Stimulated activated CD8-positive, alpha-beta memory T cell treated with anti-CD3 and anti-CD28 coated beads, Interleukin-4, amount 100 ng/mL, for 1 hour (primary cell): ENCODE measurements at places on chromosomes 16 and 17.

DNA sequence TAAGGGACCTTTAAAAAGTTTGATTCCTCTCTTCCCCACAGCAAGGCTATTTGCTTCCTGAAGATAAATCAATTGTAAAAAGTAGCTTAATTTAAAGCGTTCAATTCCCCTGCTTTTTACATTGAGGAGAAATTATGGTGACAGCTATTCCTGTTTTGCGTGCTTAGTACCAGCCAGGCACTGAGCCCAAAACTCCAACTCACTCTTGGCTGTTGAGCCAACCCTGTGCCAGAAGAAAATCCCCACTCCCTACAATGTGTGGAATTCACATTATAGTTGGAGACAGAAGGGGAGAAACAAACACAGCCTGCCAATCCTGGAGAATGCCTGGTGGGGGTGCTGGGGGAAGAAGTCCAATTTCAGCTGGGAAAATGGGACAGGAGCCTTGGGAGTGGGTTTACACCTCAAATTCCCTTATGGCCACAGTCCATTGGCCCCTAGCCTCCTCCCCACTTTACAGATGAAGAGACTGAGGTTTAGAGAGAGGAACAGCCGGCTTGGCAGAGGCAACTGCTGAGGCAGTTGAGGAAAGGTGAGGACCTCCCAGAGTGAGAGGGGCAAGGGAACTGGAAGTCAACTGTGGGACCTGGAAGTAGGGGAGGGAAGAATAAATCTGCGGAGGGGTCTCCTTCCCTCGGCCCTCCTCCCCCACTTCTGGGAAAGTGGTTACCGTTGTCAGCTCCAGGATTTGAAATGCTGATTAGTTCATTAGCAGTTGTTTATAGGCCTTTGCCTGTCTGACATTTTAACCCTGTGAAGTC lies 26.1 kb downstream of the CDH1 start:
- no peak for DNase-seq

DNA sequence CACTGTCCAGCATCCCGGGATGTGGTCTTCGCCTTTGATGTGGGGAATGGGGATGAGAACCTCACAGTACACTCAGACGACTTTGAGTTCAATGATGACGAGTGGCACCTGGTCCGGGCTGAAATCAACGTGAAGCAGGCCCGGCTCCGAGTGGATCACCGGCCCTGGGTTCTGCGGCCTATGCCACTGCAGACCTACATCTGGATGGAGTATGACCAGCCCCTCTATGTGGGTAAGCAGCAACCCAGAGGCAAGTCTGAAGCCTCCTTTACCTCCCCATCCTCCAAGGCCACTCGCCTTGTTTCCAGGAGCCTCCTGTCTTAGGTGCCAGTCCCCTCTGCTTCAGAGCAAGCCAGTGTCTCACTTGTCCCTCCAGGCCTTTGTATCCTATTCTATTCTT lies 10.2 kb downstream of the CNTNAP1 start:
- no peak for DNase-seq

DNA sequence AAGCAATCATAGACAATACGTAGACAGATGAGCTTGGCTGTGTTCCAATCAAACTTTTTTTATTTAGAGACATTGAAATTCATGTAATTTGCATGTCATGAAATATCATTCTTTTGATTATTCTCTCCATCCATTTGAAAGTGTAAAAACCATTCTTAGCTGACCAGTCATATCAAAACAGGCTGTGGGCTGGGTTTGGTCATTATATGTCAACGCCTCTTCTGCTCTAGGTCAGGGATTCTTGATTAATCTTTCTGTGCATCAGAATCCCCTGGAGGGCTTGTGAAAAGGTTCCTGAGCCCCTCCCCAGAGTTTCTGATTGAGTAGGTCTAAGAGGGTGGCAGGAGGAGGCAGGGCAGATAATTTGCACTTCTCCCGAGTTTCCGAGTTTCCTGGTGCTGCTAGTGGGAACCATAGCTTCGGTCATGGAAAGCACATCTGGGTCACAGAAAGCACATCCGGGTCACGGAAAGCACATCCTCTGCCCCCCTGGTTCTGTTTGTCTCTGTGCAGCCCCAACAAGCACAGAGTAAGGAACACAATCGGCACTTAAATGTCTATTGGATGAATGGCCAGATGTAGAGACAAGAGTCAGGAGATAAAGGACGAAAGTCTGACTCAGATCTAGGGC lies 16.4 kb downstream of the PIMREG start:
- no peak for DNase-seq

GRCh38 chr17:44218344-44219107 lies 949 bp downstream of the UBTF start:
- no peak for DNase-seq

DNA sequence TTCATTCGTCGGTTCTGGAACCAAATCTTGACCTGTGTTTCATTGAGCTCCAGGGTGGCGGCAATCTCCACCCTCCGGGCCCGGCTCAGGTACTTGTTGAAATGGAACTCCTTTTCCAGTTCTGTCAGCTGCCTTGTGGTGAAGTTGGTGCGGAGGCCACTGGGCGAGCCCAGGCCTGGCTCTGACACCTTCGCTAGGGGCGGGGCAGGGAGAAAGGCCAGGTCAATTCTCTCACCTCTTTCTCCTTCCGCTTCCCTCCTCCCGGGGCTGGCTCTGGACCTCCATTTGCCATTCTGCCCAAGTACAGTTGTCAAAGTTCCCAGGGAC lies 1.2 kb downstream of the HOXB1 start:
- no peak for DNase-seq

GRCh38 chr16:79986352-79986751 lies 385.8 kb upstream of the MAF start:
- no peak for DNase-seq

GRCh38 chr17:15967706-15968399 lies 22.9 kb downstream of the ADORA2B start:
- no peak for DNase-seq

DNA sequence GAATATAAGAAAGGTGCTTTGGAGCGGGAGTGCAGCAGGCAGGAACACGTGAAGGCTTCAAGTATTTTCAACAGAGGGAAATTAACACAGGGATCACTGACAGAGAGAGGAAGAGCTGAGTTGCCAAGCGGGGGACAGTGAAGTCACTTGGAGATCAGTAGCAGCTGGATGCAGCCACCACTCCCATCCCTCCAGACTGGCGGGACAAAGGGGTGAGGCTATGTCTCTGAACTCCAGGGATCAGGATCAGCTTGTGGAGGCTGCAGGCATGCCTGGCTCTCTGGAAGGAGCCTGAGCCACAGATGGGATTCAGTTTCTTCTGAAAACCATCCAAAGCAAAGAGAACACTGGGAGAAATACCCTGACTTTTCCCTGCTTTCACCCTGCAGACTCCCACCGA lies 113.7 kb upstream of the IRX3 start:
- no peak for DNase-seq

DNA sequence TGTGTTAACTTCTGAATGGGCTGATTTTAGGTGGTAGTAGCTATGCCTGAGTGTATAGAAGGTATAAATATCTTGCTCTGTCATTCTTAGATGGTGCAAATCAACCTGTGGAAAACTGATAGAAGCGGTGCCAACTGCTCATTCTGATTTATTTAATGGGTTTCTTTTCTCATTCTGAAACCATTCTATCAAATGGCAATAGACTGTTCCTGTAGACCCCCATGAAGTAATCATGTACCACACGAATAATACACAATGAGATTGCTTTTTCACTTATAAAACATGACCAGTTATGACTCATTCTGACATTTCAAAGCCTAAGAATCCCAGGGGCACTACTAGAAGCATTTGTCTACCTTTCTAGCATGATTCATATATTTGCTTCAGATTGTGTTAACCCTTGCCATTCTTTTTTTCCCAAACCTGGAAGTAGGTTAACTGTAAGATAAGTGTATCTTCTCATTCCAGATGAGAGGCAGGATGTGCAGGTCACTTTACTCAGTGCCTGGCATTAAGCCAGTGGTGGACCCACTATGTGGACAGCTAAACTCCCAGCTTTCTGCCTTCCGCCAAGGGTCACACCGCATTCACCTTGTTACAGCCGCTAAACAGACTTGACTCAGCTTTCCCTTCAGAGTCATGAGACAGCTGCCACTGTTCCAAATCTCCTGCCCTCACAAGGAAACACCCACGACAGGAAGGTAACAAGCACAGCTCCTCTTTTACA lies 16.4 kb upstream of the SLC16A11 start:
- DNase-seq: no peak

DNA sequence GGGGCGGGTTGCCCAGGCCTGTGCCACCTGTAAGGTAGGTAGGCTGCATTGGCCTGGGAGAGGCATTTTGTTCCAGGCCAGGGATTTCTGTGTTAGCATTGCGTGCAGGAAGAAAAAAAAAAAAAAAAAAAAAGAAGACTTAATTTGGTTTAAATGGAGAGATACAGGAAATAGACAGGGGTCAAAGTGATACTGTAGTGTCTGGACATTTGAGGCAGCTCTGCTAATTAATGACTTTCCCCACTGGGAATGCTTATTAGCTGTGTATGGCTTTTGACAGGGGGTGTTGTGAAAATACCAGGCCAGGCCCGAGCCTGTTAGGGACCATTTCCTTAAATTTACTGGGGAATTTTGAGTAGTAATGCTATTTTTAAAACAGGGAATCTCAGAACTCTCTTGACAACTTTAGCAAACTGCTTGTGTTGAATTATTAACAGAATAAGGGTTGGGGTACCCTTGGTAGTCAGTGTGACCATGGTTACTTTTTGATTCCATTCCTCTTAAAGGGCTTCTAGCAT lies 1.0 kb downstream of the MAP2K4 start:
- no peak for DNase-seq

- no peak for DNase-seq
Observed at GRCh38 chr16:89261691-89262563, 44.4 kb downstream of the ZNF778 start.

DNA sequence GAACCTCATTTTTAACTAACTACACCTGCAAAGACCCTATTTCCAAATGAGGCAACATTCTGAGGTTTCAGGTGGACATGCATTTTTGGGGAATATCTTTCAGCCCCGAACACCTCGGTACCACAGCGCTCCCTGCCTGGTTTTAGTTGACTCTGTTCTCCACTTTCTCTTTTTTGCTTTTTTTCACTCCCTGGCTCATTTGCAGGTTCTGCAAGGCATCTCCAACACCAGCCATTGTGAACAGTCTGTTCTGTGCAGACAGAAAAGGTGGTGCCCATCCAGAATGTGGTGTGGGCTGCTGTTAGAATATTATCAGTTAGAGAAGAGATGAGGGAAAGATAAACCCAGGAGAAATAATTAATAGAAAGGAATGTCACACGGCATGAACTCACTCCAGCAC lies 32.5 kb upstream of the ZCCHC14 start:
- DNase-seq: no peak

DNA sequence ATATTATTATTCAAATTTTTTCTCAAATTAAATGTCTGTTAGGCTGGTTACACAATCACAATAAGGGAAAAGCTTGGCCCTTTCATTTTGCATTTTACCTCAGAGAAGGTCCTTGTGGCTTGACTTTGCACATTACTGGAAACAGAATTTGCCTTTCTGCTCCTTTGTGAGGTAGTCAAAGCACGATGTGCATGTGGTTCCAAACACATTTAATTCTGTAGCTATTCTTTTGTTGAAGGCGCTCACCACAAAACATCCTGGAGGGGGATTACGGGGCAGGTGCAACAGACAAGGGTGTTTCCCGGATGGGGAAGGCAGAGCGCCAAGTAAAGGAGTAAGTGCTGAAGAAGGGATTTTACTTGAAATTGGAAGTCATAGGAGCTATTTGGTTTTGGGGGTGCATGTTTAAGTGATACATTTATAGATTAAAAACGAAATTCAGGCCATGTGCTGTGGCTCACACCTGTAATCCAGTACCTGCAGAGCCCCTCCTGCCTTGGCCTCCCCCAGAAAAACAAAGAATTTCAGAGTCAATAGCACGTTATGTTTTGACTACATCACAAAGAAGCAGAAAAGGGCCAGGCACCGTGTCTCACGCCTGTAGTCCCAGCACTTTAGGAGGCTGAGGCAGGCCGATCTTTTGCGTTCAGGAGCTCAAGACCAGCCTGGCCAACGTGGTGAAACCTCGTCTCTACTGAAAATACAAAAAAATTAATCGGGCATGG lies 31.2 kb upstream of the TENT4B start:
- no peak for DNase-seq

DNA sequence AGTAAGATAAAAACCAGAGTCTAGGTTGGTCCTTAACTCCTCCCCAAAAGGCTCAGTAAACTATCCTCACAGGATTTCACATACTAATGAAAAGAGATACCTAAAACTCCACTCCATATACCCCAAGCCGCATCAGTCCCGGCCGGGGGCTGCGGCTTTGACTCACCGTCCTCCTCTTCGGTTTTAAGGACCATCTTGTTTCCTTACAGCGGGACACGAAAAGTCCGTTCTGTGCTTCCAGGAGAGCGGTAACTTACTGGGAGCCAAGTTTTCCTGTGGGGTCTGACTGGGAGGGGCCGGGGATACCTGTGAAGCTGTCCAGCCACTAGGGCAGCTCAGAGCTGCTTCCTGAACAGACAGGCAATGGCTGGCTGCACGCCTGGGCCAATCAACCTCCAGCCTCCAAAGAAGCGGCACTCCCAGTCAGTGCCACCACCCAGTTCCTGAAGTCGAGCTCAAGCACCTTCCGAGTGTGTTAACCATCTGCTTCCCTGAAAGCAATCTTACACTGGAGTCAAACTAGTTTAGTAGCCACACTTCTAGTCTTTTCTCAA lies 45.5 kb downstream of the CYTH1 start:
- no peak for DNase-seq

- DNase-seq: no peak
Observed at GRCh38 chr17:34670618-34671017, 91.2 kb downstream of the TMEM132E start.

- DNase-seq: no peak
Observed at GRCh38 chr16:154217-155030, 2.0 kb downstream of the HBZ start.

DNA sequence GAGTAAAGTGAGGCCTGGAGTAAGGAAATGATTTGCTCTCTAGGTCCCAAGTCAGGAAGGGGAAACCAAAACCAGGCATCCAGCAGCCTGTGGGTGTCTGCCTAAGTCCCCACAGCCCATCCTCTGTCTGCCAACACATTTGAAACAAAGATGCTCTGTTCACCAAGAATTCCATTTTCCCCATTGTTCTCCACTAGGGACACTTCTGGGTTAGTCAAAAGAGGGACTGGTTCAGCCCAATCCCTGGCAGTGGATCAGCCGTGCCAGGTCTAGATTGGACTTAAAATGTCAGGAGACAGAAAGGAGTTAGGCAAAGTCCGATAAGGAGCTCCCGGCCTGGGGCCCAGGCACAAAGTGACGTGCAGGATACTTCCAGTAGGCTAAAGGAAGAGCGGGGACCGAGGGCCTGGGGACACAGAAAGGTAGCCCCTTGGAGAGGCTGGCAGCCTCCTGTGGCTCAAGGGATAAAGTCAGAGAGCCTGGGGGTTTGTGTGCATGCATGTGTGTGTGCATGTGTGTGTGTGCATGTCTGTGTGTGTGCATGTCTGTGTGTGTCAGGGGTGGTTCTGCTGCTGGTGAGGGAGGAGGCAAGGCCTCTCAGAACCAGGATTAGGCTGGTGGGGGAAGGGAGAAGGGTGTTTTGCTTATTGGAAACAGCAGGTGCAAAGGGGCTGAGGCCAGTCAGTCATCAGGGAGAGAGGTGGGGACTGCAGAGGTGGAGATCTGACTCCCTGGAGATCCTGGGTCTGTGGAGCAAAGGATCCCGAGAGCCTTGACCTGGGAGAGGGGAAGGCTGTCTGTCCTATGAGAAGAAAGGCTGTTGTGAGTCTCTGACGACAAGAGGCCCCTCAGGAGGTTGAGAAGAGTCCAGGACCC lies 41.7 kb upstream of the IL34 start:
- DNase-seq: no peak
